NCI-H2227 treated with DMSO at 0.1 percent for 48 hours (cell line): ENCODE measurements at places on chromosomes 7 and 10.

GRCh38 chr10:18334116-18334867 is 194.1 kb downstream of the CACNB2 start:
- DNase-seq, result no peak

DNA sequence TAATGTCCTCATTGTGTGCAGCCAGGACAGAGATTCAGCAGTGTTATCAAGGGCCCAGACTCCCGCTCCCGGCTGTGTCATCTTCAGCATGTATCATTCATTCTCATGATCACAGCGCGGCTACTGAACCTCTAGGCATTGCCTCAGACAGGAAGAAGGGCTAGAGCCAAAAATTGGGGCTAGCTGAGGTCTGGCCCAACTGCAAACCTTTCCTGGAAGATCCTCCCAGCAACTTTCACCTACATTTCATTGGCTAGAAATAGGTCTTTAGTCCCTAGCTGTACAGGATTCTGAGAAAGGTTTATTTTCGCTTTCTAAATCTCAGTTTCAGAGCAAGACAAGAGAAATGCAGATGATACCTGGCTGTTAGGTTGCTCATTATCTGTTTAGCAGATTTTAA is 81.9 kb downstream of the CREM start:
- no peak for DNase-seq

DNA sequence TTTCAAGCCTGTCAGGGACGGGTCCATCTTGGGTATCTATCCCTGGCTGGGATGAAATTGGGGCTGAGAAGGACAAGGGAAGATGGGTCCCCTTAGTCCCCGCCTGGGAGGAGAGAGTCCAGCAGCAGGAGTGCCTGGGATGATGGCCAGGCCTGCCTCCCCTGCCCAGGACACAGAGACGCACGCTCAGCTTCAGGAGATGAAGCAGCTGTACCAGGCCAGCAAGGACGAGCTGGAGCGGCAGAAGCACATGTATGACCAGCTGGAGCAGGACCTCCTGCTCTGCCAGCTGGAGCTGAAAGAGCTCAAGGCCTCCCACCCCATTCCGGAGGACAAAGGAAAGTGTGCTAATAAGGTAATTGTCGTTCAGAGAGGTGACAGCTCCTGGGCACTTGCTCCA is 15.4 kb downstream of the CCDC136 start:
- no peak for DNase-seq

DNA sequence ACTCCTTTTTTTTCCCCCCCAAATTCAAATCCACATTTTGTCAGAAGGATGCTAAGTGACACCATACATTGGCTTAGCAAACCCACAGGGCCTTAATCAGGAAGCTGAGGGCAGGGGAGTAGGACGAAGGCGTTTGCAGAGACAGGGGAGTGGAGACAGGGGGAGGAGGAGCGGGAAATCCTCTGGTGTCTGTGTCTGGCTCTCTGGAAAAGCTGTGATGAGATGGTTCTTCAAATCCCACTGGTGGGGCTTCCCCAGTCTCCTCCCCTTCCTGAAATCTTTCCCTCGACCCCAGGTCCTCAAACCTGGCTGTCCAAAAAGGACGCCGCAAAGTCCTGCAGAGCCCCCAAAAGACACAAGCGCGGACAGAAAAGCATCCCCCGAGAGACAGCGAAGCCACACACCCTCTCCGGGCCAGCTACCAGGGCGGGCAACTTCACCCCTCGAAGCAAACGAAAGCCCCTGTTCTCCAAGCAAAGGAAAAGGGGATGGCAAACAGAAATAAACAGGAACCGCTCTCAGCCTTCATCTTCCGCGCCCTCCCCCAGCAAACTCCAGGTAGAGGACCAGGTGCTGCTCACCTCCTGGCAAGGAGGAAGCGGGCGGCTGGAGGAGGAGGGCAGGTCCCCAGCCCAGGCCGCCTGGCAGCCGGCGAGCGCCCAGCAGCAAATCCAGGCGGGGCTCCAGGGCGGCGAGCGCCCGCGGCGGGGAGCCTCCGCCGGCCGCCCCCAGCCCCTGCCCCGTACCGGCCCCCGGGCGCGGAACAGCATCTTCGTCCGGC is 520 bp downstream of the ELAPOR2 start:
- DNase-seq, result peak; percentile 63

- no peak for DNase-seq
These were observed 168.3 kb upstream of the SP8 start for GRCh38 chr7:20954711-20955619.

DNA sequence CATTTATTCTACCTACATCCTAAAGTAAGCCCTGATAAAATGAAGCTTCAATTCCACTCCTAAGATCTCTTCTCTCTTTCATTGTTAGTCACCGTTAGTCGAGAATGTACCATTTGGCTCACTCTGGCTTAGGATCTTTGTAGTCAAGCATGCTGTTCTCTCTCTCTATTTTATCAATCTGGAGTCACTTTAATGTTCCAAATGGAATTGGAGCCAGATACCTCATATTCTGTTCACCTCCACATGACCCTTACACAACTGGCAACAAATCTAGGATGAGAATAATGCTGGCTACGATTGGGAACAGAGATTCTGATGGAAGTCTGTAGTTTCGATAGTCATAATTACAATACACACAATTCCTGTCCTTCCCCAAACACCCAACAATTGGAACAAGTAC is 213.7 kb downstream of the TWIST1 start:
- no peak for DNase-seq

DNA sequence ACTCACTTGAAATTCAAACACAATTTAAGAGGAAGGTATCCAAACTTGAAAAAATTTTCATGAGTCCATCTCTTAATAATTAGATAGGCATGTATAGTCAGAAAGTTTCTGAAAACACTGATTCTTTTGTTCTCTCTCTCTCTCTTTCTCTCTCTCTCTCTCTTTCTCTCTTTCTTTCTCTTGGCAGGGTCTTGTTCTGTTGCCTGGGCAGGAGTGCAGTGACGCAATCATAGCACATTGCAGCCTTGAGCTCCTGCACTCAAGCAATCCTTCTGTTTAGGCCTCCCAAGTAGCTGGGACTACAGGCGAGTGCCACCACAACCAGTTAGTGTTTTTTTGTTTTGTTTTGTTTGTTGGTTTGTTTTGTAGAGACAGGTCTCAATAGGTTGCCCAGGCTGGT is 59.3 kb downstream of the PRTFDC1 start:
- DNase-seq, result no peak

DNA sequence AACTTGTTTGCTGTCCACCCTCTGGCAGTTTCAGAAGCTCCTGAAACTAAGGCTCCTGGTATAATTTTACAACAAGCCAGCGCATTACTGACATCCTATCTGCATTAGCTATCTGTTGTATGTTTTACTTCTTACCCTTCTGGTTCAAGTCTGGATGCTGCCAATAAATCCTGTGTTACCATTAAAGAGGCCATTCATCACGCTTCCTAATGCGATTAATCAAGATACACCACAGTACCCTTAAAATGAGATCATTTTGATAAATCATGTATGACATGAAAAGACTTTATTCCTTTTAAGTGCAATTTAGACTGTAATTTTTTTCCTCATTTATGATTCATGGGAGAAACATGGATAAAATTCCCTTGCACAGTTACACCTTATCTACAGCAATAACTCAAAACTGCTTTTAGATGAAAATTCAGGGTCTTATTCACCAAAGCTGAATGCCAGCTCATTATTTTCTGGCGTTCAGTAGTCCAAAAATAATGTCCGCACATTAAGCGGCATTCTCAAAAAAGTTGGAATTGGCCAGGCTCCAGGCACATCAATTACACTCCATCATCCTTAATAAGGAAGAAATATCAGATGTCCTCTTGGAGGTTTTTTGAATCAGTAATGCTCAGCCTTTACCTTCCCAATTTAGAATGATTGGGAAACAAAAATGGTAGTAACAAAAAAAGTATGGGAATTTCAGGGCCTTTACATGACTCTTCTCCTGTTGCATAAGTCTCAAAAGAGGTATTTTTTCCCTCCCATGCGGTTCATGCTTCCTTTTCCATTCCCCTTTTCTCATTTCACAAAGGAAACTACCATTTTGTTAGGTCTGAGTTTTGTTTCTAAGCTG is 878.5 kb downstream of the LRMDA start:
- no peak for DNase-seq

GRCh38 chr7:86209036-86209435 is 434.7 kb upstream of the GRM3 start:
- DNase-seq, result no peak

- DNase-seq, result no peak
These were observed 49.5 kb downstream of the IKZF1 start for GRCh38 chr7:50353894-50354595.

DNA sequence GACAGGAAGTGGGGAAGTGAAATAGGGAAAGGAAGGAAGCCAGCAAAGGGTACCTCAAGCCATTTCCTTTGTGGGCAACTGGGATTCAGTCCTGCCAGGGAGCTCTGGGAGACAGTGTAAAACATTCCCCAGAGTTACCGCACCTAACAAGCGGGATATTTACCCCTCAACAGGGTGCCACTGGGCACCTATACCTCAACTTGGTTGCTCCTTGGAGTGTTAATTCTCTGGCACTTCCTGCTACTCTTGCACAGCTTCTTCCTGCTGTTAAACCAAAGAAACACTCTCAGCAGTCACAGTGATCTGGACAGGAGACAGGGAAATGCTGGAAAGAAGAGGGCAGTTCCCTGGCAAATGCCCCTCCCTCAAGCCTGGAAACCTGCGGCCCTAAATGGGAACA is 151.3 kb downstream of the REEP3 start:
- DNase-seq, result no peak

DNA sequence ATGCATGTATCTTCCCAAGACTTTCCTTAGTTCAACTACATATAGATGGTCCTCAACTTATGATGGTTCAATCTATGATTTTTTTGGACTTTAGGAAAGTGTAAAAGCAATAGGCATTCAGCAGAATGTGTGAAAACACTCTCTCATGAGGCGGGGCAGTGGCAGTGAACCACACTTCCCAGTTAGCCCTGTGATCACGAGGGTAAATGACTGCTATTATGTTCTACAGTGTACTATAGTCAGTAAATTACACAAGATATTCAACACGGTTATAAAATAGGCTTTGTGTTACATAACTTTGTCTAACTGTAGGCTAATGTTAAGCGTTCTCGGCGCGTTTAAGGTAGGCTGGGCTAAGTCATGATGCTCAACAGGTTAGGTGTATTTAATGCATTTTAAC is 169.3 kb downstream of the AMPH start:
- DNase-seq, result no peak

GRCh38 chr10:123558651-123559050 is 107.5 kb upstream of the GPR26 start:
- no peak for DNase-seq

DNA sequence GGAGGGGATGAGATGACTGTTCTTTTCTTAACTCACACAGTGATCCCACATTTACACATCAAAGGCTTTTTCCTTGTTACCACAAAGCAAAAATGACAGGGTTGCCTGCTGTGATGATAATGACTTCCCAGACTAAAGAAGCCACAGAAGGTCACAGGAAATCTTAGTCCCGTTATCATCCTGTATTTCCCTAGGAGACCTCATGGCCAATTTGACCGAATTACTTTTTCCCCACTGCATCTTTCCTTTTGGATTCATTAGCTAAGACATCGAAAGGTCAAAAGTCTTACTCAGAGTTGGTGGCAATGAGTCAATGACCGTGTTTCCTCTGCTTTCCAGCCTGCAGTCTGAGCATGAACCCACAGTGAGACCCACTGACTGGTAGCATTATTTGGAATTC is 130.1 kb upstream of the INHBA start:
- DNase-seq, result no peak

DNA sequence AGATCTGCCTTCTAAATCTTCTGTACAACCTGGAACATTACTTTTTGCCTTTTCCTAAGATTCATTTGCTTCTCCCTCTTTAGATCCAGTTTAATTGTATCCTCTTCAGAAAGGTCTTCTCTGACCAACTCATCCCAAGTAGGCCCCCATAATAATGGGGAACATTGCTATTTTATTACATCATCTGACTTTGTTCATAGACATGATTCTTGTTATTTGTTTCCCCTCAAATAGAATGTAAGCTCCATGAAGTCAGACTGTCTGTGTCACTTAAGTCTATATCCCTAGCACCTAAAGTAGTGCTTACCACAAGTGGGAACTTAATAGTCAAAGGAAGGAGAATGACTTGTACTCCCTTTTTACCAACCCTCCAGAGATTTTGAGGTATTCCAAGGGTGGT is 37.5 kb downstream of the LUC7L2 start:
- no peak for DNase-seq

DNA sequence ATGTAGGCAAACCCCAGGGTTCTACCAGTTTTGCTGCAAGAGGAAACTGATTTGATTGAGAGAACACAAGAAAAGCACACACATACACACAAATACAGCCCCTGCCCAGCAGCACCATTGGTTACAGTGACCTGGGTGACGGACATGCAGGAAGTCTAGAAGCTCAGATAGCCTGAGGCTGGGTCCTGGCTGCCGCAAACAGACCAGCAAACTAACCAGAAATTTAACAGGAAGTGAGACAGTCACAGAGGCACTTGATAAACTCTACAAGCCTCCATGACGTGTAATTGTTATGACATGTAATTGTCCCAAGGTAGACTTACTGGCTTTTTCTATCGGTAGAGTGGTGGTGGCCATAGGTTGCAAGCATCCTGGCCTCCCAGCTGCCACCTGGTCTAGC is 58.9 kb downstream of the PRKAR2B start:
- DNase-seq, result no peak

DNA sequence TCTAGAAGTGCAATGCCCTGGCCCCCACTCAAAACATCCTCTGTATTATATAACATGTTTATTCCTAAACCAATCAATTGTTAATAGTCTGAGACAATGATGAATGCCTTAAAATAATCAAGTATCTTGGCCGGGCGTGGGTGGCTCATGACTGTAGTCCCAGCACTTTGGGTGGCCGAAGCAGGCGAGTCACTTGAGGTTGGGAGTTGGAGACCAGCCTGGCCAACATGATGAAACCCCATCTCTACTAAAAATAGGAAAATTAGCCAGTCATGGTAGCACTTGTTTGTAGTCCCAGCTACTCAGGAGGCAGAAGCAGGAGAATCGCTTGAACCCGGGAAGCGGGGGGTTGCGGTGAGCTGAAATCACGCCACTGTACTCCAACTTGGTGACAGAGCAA is 29.4 kb upstream of the CACNA2D1 start:
- no peak for DNase-seq

- DNase-seq, result no peak
These were observed 138.1 kb downstream of the CACNA2D1 start for GRCh38 chr7:82305347-82306005.

- no peak for DNase-seq
These were observed 30.1 kb upstream of the RBM20 start for GRCh38 chr10:110613996-110614495.

GRCh38 chr7:40720416-40720815 is 585.6 kb downstream of the SUGCT start:
- no peak for DNase-seq

DNA sequence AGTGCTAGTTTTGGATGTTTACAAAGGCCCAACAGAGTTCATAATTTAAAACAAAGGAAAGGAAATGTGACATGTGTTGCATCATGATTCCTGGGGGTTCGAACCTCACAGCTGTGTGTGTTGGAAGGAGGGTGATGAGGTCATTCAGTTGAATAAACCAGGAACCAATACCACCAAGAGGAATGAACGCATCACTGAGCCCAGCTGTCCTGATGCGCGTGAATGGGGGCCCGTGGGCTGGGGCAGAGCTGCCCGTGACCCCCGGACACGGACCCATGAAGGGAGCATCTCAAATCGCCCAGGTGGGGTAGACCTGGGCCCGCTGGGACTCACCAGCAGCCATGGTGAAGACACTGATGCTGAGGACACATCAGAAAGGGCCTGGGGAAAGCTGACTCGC is 33.0 kb downstream of the BRI3 start:
- DNase-seq, result no peak

GRCh38 chr10:26494018-26494417 is 55.9 kb downstream of the APBB1IP start:
- DNase-seq, result no peak
